Muscle of back (tissue), 13 donors: ENCODE measurements at places on chromosomes 11 and 22. TPM values are rescaled to one million over a fixed set of nuclear protein-coding genes. Genes with fewer than 3 reads are reported as not detected.

The SLC25A45 gene
- 7.2 TPM for polyA plus RNA-seq

GRCh38 chr11:119634301-119634700 lies 94.7 kb downstream of the NECTIN1 start:
- DNase-seq, result peak; percentile 56

- no peak for DNase-seq
These were observed 74.1 kb downstream of the CDKN1C start for GRCh38 chr11:2811206-2812091.

DNA sequence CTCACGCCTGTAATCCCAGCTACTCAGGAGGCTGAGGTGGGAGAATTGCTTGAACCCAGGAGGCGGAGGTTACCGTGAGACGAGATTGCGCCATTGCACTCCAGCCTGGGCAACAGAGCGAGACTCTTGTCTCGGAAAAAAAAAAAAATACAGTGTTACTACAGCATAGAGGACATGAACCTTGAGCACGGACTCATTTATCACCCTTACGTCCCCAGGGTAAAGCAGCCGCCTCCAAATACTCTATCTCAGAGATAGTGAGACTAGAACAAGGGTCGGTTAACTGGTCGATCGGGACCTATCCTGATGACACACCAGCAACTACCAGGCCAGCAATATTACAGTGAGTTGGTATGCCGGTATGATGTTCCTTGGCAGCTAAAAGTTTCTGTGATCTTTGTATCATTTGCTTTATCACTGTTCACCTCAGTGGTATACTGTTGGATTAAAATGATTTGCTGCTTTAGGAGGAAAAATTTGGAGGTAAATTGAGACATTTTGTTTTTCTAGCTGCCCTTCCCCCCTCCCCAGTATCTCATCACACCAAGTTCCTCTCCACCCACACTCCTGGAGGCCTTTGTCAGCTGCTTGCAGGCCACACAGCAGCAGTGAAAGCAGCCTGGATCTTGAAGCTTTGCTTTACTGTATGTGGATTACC lies 7.0 kb upstream of the SIDT2 start:
- peak; percentile 22 for DNase-seq

DNA sequence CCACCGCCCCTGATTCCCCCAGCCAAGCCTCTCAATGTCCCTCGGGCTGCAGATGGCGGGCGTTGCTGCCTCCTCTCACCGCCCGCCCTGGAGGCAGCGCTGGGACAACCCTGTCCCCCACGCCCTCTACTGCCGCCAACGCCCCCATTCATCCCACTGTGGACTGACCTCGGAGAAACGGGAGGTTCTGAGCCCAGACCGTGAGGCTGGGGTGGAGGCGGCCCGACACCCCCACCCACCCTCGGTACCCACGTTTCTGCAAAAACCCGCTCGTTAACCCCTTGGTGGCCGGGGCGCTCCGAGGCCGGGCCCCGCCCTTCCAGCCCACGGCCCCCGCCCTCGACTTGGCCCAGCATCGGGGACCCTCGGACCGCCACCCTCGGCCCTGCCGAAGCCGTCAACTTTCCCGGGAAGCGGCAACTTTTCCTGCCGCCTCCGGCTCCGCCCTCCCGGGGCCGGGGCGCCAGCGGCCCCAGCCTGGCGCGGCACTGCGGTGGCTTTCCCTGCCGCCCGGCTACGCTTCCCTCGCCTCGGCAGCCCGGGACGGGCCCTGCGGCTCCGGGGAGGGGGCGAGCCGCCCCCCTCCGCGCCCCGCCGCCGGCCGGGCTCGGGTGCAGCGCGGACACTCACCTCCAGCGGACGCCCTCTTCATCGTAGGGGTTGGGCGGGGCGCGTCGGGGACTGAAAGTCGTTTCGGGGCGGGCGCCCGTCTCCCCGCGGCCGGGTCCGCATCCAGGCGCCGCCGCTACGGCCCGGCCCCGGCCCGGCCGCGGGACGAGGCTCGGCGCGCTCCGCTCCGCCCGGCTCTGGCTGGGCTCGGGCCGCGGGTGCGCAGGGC lies 458 bp downstream of the RTN4R start:
- DNase-seq, result no peak

DNA sequence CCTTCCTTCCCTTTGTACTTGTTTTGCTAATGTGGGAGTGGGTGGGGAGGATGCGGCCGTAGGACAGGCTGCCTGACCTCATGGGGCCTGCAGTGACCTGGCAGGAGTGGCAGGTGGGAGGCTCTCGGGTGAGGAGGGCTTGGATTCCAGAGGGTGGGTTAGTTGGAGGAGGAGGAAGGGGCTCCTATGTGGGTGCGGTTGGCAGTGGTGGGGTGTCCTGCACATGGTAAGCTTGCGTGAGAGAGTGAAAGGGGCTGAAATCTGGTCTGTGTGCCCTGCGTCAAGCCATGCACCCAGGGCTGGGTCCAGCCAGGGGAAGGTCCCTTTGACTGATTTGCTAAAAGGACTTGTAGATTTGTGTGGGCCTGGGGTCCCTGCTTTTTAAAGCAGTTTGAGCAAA lies 90.7 kb upstream of the OR4B1 start:
- no peak for DNase-seq

DNA sequence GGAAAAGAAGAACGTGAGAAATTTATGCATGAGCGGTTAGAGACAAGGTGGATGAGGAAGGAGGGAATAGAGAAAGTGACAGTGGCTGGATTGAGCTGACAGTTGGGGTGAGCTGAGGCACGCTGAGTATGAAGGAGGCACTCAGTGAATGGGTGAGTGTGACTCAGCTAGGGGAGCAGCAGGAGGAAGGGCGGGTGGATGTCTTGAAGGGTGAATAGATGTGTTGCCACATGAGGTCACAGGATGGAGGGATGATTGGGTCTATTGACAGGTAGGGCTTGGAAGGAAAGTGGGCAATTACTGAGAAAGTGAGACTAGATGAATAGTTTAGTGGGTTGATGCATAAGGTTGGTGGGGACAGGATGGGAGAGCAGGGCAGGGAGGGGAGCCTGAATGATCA lies 8.0 kb downstream of the IFITM10 start:
- DNase-seq, result no peak

The KDM4D gene
- 1.1 TPM for polyA plus RNA-seq

GRCh38 chr11:113113801-113114704 lies 152.8 kb downstream of the NCAM1 start:
- peak; percentile 66 for DNase-seq

GRCh38 chr22:40631925-40632324 lies 4.6 kb downstream of the MRTFA start:
- no peak for DNase-seq

DNA sequence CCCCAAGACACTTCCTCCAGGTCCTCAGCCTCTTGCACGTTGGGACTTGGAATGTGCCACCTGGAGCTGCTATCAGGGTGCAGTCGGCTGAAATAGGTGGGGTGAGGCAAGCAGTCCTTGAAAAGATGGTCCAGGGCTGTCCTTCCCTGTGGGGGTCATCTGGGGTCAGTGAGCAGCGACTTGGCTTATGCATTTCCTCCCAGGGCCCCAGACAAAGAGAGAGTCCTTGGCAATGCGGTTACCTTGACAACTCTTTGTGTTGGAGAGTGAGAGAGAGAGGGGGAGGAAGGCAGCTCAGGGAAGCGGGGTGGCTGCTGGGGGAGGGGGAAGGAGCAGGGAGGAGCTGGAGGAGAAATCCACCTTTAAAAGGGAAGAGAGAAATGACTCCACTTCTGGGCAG lies 93.8 kb downstream of the MIAT start:
- DNase-seq, result no peak

DNA sequence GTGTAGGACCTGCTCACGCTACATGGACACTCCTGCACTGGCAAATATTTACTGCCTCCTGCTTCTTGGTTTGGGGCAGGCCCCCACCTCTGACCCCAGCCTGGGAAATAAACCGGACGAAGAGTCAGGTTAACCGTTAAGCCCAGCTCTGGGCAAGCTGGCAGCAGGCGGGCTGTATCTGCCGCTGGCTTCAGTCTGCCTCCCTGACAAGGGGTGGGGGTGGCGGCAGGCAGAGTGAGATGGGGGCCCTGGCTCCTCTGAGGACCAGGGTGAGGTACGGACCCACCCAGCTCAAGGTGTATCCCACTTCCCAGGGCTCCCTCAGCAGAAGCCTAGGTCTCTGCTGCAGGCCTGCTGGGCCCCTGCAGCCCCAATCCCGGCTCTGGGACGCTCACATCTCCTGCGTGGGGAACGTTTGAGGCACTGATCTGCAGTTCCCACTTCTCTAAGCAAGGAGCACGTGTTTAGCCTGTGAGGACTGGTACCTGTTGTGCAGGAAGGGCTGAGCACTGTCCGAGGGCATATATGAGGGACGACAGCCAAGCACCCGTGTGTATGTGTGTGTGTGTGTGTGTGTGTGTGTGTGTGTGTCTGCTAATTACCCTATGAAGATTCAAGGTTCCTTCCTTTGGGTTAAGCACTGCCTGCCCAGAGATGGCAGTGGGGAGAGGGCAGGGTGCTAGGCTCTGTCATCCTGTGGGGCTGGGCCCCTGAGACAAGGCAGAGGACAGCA lies 1.1 kb upstream of the LRRC75B start:
- DNase-seq, result no peak

DNA sequence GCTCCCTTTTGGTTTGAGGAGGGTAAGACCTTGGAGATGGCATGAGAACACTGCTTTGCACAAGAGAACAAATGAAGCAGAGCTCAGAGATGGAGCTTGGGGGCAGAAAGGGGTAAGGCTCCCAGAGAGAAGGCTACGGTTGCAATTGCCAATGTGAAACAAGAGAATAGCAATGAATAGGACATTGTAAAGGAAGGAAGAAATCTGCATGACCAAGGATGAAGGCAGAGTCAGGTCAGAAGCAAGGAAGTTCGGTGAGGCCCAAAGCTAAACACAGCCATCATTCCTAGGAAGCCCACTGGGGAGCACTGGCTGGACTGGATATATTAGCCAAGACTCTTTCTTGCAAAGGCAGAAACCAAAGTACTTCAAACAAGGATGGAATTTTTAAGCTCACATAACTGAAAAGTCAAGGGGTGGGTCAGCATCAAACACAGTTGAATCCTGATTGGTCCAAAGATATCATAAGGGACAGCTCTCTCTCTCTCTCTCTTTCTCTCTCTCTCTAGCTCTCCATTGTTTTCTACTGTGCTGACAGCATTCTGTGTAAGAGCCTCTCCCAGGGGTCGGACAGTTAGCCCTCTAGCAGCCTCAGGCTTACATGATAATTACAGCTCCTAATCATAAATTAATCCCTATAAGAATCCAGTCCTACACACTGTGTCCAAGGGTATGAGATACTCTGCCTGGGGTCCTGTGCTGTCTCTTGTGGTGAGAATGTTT lies 484.3 kb downstream of the SOX6 start:
- DNase-seq, result no peak

The GLYATL1 gene
- 0.84 TPM for polyA plus RNA-seq

The USP2 gene
- polyA plus RNA-seq, result 51.8 TPM

DNA sequence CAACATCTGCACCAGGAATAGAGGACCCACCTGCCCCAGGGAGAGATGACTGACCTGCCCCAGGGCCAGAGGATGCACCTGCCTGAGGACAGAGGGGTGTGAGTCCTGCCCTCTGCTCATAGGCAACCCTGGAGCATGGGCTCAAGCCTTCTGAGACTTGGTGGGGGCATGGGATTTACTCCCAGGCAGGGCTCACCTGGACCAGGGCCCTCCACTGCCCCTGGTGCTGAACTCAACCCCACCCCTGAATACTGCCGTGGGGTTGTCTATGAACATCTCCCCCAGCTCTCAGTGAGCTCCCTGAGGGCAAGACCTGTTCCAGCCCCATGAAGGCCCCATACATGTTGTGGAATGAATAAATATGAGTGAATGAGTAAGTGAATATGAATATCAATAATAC lies 33.8 kb upstream of the MUC5AC start:
- no peak for DNase-seq

The MYO7A gene
- polyA plus RNA-seq, result 4.3 TPM

The BATF2 gene
- 0.98 TPM for polyA plus RNA-seq

DNA sequence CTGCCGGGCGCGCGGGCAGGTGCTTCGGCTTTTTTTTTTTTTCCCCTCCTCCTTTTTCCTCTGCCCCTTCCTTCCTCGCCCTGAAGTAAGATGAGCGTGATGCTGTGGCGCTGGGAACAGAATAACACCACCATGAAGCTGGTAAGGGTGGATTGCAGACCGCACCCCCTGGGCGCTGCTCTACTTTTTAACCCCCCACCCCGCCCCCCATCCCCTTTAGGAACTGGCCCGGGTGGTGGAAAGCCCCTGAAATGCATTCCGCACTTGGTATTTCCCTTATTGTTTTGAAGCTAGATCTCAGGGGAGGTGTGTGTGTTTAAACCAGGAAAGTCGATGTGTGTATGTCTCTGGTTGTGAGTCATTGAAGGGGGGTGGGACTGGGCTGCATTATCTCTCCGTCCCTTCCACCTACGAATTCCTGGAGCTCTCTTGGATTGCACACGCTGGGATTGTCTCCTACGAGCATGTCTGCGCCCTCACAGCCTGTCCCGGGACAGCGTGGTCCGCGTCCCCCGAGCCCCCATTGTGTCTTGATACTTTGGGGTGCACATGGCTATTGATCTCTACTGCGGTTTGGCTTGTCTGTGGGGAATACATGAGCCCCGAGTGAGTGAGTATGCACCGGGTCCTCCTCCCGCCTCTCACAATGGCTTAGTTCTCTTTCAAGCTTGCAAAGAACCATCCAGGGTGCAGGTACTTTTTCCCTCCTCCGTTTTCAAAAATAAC lies 64.9 kb downstream of the NAV2 start:
- DNase-seq, result peak; percentile 22

- no peak for DNase-seq
These were observed 170.8 kb downstream of the MN1 start for GRCh38 chr22:27630754-27631153.

- DNase-seq, result no peak
These were observed 263.9 kb downstream of the NXPE2 start for GRCh38 chr11:114942207-114942606.

GRCh38 chr22:35346596-35347220 lies 34.2 kb upstream of the HMOX1 start:
- no peak for DNase-seq

- peak; percentile 52 for DNase-seq
These were observed 78.7 kb upstream of the GRAMD1B start for GRCh38 chr11:123351375-123351774.

The CRYBB3 gene
- 0.27 TPM for polyA plus RNA-seq

DNA sequence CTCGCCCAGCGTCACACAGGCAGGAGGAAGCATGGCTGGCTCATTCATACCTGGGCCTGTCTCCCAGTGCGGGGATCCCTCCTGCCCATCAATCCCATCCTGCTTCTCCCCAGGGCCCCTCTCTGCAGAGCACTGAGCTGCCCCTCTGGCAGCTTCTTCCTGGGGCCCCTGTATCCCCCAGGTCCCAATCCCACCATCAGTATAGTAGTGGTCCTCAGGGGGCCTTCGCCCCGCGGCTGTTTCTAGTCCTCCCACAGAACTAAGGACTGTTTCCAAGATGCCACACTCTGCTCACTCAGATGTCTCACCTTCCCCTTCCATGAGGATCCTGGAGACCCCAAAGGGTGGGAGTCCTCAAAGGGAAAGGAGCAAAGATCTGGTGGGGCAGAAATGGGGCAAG lies 97.6 kb downstream of the PDE2A start:
- DNase-seq, result no peak

The AGBL2 gene
- 0.92 TPM for polyA plus RNA-seq

The SNX32 gene
- polyA plus RNA-seq, result 0.64 TPM
